ENCODE measurements at places on chromosomes 13 and 19.

- no peak for DNase-seq
These were observed 125.2 kb downstream of the KDM4B start for GRCh38 chr19:5093948-5094718.

DNA sequence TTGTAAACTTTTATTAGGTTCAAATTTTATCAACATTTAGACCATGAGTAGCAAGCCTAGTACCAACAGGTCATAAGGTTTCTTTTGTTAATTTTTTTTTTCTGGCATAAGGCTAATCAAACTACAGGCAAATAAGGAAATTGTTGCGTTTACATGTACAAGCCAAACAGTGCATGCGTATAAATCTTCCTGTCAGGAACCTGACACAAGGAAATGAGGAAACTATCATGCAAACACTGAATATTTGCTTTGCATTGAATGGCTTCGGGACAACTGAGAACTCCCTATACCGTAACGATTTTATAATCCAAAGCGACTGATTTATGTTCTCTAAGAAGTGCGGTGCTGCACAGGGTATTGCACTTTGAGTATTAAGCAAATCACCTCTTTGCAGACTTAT is 133.0 kb upstream of the TRPC4 start:
- no peak for DNase-seq

DNA sequence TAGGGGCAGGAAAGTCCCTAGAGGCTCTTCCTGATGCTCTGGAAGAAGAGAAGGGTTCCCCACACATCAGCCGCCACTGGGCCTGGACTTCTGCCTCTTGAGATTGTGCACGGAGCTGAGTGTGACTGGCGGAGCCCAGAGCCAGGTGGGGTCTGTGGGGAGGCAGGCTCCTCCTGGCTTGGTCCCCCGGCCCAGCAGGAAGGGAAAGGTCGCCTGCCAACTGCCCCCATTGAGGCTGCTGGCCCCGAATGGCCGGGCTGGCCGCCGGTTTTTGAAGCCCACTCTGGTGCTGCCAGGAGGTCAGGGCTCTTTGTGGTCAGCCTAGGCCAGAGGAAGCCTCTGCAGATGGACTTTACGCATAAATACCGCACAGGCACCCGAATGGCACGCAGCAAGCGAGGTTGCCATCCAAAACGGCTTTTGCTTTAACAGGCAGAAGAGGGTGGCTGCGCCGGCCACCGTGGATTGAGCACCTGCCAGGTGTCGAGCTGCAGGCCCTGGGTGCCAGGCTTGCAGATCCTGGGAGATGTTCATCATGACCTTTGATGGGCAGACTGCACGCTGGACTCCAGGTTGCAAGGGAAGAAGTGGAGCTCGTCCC is 5.0 kb downstream of the DAZAP1 start:
- no peak for DNase-seq

DNA sequence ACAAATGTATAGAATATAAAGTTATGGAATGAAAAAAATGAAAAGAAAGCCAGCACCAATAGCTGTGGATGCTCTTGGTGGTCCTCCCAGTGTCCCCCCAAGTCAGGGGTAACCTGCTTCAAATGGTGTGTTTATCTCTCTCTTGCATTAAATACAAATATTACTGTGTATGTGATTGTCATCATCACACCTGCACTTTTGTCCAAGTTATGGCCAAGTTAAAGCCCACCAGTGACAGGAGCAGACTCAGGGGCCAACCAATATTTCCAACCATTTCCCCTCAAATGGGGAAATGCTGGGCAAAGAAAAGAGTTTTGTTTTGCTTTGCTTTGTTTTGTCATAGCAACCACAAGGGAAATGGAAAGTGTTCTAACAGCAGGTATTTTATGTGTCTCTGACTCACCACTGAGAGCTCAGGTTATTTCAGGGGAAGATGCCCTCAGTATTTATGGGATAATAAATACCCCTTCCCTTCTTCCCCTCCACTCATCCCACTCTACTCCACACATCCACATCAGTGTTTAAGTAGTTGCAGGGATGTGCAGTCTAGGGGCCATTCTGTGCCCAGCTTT is 133.6 kb downstream of the COL4A1 start:
- DNase-seq = no peak

- no peak for DNase-seq
These were observed 35.7 kb downstream of the ARRDC2 start for GRCh38 chr19:18043676-18044075.

GRCh38 chr13:45826731-45827130 is 24.8 kb downstream of the SIAH3 start:
- peak; percentile 28 for DNase-seq

DNA sequence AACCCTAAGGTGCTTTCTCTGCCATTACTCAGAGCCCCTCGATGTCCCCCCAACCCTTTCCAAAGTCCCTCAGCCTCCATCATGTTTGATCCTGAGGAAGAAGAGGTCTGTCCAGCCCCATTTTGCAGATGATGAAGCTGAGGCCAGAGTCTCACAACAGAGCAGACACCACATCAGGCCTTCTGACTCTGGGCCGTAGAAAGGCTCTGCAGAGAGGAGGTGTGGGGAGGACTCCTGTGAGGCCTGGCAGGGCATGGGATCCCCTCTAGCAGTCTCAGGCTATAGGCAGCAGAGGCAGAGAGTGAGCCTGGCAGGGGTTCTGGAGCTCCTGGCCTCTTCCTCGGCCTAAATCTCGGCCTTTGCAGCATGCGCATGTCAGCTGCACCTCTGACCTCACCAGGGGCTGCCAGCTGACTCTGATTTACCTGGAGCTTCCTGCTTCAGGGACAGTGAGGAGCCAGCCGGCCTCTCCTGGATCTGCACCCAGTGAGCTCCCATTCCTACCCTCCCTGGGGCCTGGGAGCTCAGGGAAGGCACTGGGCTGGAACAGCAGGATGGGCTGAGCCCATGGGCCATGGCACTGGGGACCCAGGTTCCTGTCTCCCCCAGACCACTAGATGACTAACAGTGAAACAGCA is 41.7 kb upstream of the VSTM2B start:
- no peak for DNase-seq

GRCh38 chr19:31145007-31145406 is 204.2 kb downstream of the TSHZ3 start:
- no peak for DNase-seq

DNA sequence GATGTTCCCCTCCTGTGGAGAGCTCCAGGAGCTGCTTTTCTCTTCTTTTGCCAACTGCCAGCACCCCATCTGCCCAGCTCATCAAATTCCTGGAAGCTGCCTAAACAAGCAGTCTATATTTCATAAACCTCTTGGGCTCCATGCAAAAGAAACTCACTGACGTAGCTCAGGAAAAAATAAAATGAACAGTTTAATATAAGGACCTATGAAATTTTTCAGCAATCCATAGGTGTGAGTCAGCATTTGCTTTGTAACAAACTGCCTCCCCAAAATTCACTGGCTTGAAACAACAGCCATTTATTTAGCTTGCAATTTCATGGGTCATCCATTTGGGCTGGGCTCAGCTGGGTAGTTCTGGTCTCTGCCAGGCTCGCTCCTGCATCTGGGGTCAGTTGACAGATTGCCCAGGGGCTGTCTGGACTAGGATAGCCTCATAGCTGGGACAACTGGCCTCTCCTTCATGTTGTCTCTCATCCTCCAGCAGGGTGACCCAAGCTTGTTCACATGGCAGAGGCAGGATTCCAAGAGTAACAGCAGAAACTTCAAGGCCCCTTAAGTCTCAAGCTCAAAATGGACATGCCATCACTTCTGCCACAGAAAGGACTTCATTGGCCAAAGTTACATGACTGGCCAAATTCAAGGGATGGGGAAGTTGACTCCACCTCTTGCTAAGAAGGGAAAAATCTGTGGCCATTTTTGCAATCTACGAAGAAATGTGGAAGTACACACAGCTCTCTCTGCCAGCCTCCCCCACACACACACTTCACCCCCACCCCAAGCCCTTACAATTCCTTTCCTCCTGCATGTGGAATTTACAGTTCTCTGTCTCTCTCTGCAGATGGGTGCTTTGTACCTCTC is 7.9 kb upstream of the PVR start:
- peak; percentile 81 for DNase-seq

GRCh38 chr13:114161644-114162532 is 17.2 kb upstream of the CFAP97D2 start:
- DNase-seq = peak; percentile 73

DNA sequence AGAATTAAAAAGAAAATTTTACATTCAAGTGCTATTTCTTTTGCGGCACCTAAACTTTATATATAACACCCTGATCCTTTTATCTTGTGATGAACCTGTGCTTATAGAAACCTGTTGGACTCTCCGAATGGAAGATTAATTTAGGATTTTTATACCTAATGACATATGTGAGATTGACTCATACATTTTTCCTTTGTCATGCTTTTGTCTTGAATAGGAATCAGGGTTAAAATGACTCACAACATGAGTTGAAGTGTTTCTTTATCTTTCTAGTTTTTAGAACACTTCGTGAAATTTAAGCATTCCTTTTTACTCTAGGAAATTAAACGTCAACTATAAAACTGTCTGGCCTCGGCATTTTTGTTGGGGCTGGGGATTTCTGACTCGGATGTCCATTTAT is 378.9 kb downstream of the PCDH20 start:
- DNase-seq = no peak

DNA sequence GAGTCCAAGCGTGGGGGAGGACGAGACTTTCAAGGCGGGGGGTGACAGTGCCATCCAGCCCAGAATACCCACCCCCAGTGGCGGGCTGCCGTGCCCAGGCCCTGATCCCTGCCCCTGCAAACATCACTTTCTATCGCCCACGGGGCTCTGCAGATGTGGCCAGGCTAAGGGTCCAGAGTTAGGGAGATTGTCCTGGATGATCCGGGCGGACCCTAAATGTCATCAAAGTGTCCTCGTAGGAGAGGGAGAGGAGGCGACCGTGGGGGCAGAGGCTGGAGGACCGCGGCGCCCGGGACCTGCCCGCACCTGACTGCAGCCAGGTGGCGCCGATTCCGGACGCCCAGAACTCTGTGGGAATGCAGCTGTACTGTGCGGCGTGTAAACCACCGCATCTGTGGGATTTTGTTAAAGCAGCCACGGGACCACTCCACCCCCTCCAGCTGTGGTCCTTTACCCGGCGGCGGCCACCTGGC is 32.4 kb downstream of the GJA3 start:
- DNase-seq = no peak

GRCh38 chr19:43616306-43616705 is 3.1 kb downstream of the ZNF428 start:
- DNase-seq = no peak

DNA sequence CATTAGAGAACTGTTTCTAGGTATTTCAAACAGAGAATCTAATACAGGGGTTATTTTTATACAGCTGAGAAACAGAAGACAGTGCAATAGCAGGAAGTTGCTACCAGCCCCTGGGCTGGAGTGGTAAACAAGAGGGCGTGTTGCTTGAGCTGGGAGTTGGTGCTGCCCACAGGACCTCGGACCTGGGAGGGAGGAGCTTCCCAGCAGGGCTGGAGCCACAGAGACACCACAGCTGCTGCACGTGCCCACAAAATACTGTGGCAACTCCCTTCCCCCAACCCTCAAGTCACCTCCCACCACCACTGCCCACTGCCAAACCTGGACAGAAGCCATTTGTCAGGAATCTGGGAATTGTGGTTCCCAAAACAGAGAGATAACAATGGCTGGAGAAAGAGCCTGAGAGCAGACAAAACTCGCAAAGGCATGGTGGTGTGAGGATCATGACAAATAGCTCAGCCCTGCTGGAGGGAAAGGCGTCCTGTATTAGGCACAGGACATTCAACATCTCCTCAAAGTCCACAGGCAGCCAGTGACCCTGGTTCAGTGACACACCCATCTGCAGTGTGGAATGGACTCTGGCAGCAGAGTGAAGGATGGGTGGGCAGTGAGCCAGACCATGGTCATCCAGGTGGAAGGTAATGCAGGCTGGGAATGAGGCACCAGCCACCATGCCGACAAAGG is 57.2 kb downstream of the SPATA13 start:
- DNase-seq = peak; percentile 25

DNA sequence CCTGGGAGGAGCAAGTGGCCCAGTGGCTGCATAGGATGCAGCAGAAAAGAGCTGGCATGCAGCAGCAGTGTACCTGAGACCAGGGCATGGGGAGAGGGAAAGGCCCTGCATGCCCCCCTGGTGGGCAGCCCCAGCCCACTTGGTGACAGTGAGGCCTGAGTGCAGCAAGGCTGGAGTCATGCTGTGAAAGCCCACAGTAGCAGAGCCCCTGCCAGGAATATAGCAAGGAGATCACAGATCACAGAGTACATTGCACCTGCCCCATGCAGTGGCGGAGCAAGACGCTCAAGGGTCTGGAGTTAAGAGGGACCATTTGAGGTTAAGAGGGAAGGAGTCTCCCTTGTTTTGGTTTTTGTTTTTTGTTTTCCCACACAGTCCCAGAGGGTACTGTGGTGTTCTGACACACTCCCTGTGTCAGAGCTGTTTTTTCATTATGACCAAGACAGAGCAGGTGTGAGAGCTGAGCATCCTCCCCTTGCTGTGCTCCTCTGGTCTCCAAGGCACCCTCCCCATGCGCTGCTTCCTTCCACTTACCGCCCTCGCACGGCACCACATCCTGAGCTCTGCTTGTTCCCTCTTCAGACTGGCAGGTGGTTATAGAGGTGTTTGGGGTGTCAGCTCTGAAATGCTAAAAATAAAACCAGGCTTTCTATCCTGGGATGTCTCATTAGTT is 85.0 kb upstream of the UBL3 start:
- no peak for DNase-seq

- no peak for DNase-seq
These were observed 21.9 kb downstream of the CILP2 start for GRCh38 chr19:19559931-19560330.

DNA sequence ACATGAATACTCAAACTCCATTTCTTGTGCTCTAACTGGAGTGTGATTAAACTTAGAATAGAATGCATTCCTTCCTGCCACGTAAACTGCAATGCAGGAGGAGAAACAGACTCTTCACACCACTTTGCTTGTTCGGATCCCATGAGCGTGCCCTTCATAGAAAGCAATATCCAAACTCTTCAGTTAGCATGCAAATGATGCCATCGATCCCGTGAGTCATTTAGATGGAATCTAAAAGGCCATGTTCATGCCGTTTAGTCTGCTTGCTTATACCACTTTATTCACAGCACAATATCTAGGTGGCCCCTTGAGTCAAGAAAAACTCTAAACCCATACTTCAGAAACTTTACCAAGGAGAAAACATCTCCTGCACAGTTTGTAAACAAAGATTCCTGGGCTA is 225.8 kb downstream of the OXGR1 start:
- DNase-seq = no peak

DNA sequence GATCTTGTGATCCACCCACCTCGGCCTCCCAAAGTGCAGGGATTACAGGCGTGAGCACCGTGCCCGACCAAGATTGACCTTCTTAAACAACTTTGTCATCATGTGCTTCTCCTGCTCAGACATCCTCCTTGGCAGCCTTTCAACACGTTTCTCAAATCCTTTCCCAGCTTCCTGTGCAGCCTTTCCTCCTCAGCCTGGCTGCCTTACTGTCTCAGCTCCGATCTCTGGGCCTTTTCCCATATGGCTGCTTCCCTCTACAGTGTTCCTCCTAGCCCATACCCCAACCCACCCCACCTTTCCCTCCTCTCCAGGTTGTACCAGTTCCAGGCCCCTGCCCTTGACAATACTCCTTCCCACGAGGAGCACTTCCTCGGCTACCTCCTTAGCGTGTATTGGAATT is 7.2 kb downstream of the PHF11 start:
- DNase-seq = peak; percentile 14
